T-helper 2 cell (primary cell): ENCODE measurements at places on chromosomes 6 and 20.

- peak; percentile 49 for DNase-seq
Observed at GRCh38 chr6:43428874-43429273, 1.5 kb downstream of the ABCC10 start.

DNA sequence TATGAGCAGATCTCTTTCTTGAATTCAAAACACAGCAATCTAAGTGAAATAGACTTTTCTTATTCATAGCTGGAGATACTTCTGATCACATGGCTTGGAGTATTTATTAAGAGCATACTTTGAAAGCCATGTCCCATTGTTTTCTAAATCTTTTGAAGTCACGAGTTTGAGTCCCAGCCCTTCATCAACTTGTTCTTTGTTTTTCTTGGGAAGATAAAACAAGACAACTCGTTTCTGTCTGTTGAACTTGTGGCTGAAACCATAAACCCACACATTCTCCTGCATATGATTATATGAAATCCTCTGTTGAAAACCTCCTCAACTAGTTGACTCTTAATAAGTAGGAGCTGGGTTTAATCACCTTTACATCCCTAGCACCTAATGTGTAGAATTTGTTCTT lies 3.3 kb downstream of the RNF144B start:
- DNase-seq = no peak

- DNase-seq = no peak
Observed at GRCh38 chr6:20207088-20207418, 5.2 kb downstream of the MBOAT1 start.

- no peak for DNase-seq
Observed at GRCh38 chr20:56985066-56985685, 281.3 kb downstream of the BMP7 start.

GRCh38 chr6:39330476-39330875 lies 8.0 kb upstream of the KCNK16 start:
- DNase-seq = no peak

DNA sequence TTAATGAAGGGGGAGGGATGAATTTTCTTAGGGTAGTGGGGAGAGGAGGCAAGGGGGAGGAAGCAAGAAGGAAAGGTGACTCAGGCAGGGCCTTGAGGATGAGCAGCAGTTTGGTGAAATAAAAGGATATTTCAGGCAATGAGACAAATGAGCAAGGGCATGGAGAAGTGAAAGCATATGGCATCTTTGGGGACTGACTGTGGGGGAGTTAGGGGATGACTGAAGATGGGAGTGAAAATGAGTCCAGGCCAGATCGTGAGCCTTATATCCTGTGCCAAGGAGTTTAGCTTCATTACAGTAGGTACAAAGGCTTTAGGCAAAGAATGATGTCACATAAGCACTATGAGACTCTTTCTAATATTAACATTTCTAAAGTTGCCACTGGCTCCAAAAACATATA lies 51.9 kb downstream of the ILRUN start:
- no peak for DNase-seq

GRCh38 chr6:101534821-101535220 lies 141.3 kb downstream of the GRIK2 start:
- no peak for DNase-seq

DNA sequence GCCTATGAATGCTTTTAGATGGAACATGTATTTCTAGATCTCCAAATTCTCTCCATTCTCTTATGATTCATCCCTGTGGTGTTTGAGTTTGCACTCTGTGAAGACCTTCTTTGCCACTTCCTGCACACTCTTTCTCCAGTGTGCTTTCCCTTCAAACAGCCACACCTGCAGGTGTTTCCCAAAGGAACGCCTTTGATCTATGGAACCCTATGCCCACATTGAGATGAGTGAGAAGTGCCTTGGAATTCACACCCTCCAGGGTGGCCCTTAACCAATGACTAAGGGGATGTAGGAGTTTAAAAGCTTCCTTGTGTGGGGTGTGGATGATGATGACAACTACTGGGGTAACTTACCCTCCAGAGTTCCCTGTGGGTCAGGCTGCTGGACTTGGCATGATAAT lies 570.1 kb downstream of the DHX35 start:
- no peak for DNase-seq

GRCh38 chr6:139926711-139927110 lies 552.3 kb upstream of the CITED2 start:
- no peak for DNase-seq

GRCh38 chr20:13525225-13525940 lies 113.3 kb downstream of the TASP1 start:
- no peak for DNase-seq

DNA sequence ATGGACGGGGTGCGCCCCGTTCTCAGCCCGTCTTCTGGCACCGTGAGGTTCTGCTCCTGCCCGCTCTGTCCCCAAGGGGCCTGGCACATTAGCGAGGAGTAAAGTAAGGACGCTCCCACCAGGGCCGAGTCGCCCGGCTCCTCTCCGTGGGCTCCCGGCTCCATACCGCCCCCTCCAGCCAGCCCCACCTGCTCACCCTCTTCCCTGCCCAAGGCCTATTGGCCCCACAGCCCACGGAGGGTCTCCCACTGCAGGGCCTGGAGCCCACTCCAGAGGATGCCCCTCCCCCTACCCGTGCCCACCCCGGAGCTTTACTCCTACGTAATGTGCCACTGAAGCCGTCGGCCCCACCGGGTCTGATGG lies 47.5 kb upstream of the CHRNA4 start:
- no peak for DNase-seq

DNA sequence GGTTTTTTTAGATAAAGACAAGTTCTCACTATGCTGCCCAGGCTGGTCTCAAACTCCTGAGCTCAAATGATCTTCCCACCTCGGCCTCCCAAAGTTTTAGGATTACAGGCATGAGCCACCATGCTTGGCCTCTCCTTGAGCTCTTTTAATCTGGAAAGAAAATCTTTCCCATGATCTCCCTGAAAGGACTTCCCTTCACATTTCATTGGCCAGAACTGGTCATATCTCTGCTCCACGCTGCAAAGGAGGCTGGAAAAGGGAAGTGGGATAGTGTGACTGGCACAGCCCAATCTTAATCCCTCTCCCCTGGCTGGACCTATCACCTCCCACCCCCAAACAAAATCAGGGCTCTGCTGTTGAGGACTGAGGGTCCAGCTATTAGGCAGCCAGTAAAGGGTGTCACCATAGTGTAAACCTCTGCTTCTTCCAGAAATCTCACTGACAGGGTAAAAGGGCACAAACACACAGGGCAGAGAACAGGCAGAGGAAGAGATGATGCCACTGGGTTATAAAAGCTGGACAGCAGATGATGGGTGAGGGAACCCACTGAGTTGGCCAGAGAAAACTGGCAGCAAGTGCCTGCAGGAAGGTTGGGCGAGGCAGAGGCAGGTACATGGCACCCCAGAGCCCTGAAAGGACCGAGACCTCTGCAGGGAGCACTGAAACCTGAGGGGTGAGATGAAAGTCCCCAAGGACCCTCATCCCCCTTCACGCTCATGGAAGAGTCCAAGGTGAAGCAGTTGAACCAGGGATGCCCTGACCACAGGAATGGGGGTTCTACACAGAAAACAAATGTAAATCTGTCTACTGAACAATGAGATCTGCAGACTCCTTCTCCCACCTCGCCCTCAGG lies 83.1 kb upstream of the PTPN1 start:
- DNase-seq = no peak

GRCh38 chr20:5780846-5781217 lies 30.6 kb downstream of the SHLD1 start:
- peak; percentile 70 for DNase-seq

- no peak for DNase-seq
Observed at GRCh38 chr20:33664085-33664761, 2.1 kb downstream of the C20orf144 start.

- no peak for DNase-seq
Observed at GRCh38 chr6:156994215-156995076, 217.3 kb downstream of the ARID1B start.

DNA sequence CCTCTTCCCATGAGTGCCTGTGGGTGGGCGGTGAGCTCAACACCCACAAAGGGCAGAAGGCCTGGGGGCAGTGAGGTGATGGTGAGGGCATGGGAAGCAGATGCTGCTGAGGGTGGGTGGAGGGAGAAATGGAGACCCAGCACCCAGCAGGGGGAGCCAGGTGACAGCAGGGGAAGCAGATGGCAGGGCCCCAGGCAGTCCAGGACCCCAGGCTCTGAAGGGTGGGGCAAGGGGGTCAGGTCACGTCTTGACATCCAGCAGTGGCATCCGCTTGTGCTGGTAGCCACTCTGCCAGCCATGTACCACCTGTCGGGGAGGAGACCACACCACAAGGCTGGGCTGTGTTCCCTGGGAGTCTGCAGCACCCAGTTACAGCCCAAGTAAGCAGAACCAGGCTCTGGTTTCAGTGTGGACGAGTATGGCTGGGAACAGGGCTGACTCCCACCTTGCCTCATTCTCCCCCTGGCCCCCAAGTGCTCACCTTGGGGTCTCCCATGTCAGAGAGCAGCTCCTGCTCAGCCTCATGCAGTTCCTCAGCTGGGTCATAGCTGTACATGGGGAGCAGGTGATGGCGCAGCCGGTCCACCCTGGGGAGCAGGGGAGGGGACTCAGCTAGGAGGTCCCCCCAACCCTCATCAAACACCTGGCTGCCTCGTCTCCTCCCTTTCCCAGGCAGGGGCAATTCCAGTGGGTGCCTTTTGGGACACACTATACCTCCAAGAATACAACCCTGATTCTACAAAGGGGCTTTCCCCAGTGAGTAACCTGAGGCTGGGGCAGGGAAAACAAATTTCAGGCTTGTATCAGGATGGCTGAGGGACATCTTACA lies 2.0 kb downstream of the SMIM29 start:
- DNase-seq = peak; percentile 26

- no peak for DNase-seq
Observed at GRCh38 chr6:139635401-139636130, 261.1 kb upstream of the CITED2 start.

- no peak for DNase-seq
Observed at GRCh38 chr6:117601811-117602150, 530 bp downstream of the GOPC start.

DNA sequence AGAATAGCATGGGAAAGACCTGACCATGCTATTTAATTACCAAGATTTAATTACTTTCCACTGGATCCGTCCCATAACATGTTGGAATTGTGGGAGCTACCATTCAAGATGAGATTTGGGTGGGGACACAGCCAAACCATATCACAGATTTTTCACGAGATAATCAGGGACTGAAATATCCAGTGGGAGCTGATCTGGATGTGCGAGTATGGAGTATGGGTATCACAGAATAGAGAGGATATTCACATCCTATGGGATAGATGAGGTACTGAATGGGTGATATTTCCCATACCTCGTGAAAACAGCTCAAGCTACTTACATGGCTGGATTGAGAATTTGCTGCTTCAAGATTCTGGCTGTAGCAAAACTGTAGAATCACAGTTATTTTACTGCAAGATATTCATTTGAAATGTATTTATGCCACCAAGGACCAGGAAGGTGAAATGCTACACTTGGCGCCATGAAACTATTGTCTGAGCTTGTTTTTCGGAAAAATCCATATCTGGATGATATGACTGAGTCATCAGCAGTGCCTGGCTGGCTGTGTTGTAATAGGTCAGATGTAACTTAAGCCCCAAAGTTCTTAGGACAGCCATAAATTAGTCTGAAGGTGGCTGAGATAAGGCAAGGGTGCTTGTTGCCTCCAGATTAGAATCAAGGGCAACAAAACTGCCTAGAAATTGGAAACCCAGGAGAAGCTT lies 29.8 kb downstream of the KCNS1 start:
- DNase-seq = no peak

DNA sequence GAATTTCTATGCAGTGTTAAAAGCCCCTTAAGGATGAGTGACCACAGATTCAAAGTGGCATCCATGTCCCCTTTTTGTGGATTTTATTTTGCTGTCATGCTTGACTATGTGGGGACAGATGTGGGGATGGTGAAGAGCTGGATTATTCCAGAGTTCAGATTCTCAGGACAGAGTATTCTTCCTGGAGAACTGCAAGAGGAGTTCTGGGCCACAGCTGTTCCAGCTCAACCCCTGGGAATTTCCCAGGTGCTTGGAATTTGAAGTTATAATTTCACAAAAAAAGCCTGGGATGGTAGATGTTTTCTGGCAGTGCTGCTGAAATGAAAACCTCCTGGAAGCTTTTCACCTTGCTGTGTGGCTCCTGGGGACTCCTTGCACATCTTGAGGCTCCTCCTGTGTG lies 671.8 kb upstream of the MARCKS start:
- no peak for DNase-seq

- no peak for DNase-seq
Observed at GRCh38 chr6:100153636-100154275, 159.7 kb upstream of the MCHR2 start.

DNA sequence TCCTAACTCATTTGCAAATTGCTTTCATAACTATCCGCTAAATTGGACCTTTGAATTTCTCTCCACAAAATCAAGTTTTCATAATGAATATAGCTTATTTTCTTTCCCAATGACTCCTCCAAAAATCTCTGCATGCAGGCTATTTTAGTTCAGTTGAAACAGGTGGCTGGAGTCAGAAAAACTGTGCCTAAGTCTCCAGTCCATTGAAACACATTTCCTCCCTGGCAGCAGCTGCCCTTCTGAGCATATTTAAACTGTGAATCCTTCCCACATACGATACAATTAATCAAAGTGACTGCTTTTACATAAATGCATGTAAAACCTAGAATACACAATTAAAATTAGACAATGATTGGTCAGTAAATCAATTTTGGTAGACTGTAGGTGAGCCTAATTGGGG lies 344.6 kb upstream of the MARCKS start:
- DNase-seq = no peak

DNA sequence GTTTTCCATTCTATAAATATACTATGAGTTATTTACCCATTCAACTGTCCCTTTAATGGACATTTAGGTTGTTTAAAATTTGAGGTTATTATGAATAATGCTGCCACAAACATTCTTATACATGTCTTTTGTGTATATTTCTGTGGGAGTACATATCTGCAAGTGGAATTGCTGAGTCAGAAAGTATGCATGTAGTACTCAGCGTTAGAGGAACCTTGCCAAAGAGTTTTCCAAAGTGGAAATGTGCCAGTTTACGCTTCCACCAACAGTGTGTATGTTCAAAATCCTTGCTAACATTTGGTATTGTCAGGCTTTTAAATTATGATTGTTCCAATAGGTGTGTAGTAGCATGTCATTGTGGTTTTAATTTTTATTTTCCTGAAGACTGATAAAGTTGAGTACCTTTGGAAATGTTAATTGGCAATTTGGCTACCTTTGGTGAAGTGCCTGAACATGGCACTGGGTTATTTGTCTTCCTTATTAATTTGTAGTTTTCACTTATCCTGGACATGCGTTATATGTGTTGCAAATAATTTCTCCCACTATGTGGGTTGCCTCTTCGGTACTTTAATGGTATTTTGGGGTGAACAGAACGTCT lies 341.2 kb downstream of the CD83 start:
- DNase-seq = no peak
